ENCODE measurements at places on chromosomes 3 and 15.

- peak; percentile 22 for DNase-seq
Observed at GRCh38 chr3:122230174-122230573, 46.7 kb downstream of the CASR start.

DNA sequence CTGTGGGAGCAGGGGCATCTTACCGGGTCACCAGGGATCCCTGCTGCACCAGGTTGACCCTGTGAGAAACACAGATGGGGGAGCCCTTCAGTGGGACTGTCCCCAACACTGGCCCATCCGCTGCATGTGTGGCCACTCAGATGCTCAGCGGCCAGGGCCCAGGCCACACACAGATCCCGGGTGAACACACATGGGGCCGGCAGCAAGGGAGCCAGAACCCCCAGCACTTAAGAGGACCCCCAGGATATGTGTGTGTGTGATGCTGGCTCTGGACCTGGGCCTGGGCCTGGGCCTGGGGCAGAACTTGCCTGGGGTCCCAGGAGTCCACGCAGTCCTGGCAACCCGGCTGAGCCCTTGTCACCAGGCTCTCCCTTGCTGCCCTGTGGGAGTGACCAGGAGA is 4.9 kb upstream of the UCN2 start:
- no peak for DNase-seq

- DNase-seq: no peak
Observed at GRCh38 chr3:163261056-163261455, 1764.4 kb downstream of the OTOL1 start.

GRCh38 chr3:75951941-75952340 is 166.6 kb upstream of the ZNF717 start:
- DNase-seq: no peak

DNA sequence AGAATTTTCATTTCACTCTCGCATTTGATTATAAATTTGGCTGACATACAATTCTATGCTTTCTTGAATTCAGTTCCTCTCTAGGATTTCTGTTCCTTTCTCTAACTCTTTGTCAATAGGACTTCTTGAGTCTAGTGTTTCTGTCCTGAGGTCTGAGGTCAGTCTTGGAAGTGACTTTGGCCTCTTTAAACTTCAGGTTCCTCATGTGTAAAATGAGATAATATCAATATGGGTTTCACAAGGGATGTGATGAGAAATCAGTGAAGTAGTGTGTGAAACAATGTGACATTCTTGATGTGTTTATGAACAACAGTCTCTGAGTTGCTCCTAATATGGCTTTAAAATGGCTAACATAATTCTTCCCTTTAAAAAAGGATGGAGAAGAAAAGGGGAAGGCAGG is 92.2 kb downstream of the SV2B start:
- no peak for DNase-seq

- no peak for DNase-seq
Observed at GRCh38 chr15:22224241-22224671, 143.9 kb downstream of the OR4M2 start.

DNA sequence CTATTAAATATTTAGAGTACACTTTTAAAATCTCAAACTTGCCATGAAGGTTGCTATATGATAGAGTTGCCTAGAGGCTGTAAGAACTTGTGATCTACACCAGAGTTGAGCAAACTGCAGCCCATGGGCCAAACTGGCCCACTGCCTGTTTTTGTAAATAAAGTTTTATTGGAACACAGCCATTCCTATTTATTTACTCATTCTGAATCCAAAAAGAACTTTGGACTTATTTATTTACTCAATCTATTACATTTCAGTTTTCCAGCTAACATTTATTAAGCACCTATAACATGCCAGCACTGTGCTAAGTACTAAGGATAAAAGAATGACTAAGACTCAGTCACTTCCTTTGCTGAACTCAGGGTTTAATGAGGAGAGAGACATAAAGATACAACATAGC is 403.6 kb downstream of the ERC2 start:
- no peak for DNase-seq

DNA sequence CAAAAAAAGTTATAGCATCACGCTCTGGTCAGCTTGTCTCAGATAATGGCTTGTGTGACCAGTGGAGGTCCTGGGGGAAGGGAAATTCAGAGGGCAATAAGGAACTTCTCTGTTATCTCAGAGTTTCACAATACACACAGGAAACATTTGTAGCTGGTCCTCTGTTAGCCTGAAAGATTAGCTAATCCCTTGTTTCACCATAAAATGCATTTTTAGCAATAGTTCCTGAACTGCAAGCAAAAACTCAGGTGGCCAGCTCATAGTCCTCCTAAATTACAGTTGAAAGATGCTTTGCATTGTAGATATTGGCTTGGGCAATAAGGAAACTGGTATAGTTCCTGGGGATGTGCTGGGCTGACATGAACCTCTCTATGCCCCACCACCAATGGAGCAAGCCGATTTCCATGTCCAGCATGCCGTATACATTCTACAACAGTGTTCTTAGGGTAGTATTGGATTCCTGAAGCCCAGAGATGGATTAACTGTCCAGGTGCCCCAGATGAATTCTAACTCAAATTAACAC is 141.5 kb upstream of the TBL1XR1 start:
- no peak for DNase-seq

- no peak for DNase-seq
Observed at GRCh38 chr3:5666455-5666854, 478.9 kb downstream of the EDEM1 start.

GRCh38 chr3:45783667-45784066 is 12.7 kb downstream of the SLC6A20 start:
- no peak for DNase-seq

DNA sequence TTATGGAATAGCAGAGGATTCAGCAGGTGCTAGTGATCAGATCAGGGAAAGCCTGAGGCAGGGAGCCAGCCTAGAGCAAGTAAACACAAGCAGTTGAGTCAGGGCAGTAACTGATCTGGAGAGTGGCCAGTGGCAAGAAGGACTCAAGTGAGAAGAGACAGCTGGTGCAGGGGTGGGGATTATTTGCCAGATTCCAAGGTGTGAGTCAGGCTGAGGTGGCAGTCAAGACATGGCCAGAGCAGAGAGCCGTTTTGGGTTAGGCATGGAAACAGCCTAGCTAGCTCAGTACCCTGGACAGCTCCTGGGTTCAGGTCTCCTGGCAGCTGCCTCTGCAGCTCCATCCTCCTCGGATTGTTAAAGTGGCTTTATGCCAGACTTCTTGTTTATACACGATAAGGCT is 281.9 kb upstream of the ONECUT1 start:
- DNase-seq: peak; percentile 67

- DNase-seq: no peak
Observed at GRCh38 chr3:72134989-72135451, 350.1 kb upstream of the PROK2 start.

GRCh38 chr15:89426500-89426899 is 69.9 kb downstream of the RHCG start:
- DNase-seq: no peak

- DNase-seq: no peak
Observed at GRCh38 chr3:66338927-66339326, 118.1 kb downstream of the SLC25A26 start.

DNA sequence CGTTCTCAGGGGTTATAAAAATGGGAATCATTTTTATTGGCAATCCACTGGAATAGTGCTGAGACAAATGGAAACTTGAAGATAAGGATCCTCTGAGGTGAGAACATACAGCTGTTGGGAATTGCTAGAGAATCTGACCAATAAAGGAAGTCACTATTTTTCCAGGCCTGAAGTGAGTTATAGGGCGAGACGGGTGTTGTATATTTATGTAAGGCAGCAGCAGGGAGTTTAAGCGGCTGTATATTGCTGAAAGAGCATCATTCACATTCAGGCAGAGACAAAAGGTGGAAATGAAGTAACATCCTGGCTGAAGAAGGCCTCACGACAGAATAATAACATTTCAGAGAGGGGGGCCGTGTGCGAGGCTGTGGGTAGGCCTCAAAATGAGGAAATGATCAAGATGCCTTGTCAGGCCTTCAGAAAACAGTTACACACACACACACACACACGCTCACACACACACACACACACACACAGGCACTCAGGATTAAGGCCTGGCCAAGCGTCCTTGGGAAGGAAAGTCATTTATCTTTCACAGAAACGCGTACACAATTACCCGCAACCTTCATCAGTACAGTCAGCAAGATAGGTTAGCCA is 964.9 kb upstream of the NR2F2 start:
- no peak for DNase-seq

DNA sequence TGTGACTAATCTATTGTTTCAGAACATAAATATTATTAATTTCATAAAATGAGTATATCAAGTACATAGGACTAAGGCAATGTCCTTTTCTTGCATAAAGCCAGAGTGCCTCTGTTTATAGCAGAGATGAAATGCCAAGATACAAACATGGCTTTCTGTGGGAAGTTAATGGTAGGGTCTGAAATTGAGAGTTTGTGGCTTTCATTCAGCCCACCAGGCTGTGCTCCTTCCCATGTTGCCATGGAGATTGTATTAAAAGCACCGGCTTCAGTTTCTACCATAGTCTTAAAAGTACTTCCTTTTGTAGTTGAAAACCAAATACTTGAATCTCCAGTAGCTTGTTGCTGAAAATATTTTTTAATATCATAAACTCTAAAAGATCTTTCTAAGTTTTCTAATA is 114.0 kb downstream of the LRRC28 start:
- DNase-seq: no peak

- no peak for DNase-seq
Observed at GRCh38 chr3:68802111-68802870, 130.1 kb downstream of the TAFA4 start.

- DNase-seq: no peak
Observed at GRCh38 chr3:45259133-45259532, 33.0 kb upstream of the TMEM158 start.

GRCh38 chr3:9781551-9781950 is 10.7 kb downstream of the TADA3 start:
- DNase-seq: no peak

- DNase-seq: no peak
Observed at GRCh38 chr3:34178415-34178814, 380.0 kb downstream of the PDCD6IP start.

GRCh38 chr3:42608581-42608980 is 8.1 kb downstream of the NKTR start:
- no peak for DNase-seq

- DNase-seq: no peak
Observed at GRCh38 chr15:74820056-74820455, 6.4 kb upstream of the CPLX3 start.

DNA sequence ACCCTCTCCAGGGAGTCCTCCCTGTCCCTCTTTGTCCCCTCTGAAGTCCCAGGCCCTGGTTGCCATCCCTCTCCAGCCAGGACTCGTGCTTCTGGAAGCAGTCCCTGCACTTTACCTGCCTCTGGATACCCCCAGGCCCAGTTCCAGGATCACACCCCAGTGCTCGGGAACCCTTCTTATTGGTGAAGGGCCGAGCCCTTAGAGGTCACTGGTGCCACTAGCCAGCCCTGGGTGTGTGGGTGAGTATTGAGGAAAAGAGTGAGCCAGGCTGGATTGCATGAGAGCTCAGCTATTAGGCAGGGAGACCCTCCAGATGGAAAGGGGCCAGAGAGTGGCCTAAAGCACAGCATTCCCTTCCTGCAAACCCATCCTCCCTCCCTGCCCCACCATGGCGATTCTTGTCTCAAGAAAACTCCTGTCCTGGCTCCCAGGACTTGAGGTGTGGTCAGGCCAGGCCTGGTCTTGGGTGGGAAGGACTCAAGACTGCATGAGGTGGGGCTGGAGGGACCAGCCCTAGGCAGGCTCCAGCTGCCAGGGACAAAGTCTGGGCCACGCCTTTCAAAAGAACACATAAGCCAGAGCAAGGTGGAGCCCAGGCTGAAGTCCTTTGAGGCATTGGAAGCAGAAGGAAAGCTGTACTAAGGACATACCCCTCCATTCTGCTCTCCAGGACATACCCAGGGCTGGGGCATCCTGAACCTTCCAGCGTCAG is 4.8 kb upstream of the PHGR1 start:
- no peak for DNase-seq

- DNase-seq: no peak
Observed at GRCh38 chr3:64802460-64802859, 114.7 kb upstream of the ADAMTS9 start.

DNA sequence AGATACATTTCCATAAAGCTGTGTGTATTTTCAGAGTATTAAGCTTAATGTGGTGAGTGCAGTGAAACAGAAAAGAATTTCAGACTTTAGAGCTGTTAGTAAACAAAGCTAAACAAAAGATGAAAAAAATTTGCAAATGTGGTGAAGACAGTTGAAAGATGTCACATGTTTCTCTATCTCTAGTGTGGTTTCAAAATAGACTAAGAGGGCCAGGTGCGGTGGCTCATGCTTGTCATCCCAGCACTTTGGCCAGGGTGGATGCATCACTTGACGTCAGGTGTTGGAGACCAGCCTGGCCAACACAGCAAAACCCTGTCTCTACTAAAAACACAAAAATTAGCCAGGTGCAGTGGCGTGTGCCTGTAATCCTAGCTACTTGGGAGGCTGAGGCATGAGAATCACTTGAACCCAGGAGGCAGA is 466.0 kb upstream of the NR2F2 start:
- DNase-seq: no peak

DNA sequence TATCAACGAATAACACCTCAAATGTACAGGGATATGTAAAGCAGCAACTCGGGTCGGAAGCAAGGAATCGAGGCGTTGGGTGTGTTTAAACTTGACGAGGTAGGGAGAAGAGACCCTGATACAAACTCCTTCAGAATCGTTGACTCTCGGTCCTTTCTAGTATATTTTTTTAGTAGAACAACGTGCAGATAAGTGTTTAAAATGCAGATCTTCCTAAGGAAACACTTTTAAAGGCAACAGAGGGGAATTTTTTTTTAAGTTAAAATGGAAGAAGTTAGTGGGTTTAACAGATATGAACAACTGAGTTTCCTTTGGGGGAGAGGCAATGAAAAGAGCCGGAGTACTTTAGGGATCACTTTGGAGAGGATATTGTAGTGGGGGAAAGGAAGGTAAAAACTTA is 1.1 kb upstream of the KPNA4 start:
- no peak for DNase-seq

- peak; percentile 90 for DNase-seq
Observed at GRCh38 chr3:169147238-169148008, 516.1 kb downstream of the MECOM start.

GRCh38 chr3:4752201-4753072 is 226.8 kb upstream of the BHLHE40 start:
- DNase-seq: no peak

Data from ELF-1 (cell line).